Left ventricle myocardium inferior (tissue), 1 donor: ENCODE measurements at places on chromosomes 7 and 10. TPM values are rescaled to one million over a fixed set of nuclear protein-coding genes. Genes with fewer than 3 reads are reported as not detected.

DNA sequence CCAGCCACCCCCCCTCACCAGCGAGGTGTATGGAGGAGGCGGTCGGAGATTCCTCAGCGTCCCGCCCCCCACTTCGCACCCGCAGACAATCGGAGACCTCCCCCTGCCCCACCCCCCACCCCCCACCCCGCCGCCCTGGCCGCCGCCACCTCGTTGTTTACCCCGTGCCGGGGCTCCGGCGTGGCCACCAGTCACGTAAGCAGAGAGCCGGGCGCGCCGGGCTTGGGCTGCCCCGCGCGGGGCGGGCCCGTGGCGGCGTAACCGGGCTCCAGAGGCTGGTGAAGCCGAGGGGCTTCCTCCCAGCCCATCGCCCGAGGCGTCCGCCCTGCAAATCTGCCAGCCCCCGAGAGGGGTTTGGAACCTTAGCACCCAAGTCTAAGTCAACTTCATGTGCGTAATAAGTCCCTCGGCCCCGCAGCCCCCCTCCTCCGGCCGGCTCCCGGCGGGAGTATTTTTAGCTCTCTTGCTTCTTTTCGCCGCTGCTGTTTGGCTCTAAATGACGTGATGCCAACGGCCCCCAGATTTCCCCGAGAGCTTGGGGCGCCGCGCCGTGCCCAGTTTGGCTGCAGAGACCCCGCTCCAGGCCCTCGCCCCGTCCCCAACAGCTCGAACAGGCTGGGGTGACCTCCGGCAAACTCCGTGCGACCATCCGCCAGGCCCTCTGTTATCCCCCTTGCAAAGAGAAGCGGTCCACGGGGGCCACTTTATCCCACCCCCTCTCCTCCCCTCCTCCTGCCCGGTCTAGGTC lies 2.7 kb downstream of the MXI1 start:
- DNase-seq: peak; percentile 64

DNA sequence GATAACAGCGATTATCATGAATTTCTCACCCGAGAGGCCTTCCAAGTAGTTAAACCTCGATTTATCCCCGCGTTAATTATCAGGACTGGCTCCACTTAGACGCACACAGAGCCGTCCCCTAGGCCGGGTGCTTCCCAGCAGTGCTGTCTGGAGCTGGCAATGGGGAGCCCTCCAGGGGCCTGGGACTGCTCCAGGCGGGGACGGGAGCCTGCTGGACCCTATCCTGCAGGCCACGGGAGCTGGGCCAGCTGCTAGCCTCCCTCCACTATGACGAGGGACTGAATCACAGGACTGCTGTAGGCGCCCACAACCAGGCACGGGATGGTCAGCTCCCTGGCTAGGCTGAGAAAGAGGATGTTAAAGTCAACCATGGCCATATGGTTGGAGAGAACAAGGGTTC lies 229.1 kb downstream of the ELFN1 start:
- no peak for DNase-seq

- no peak for DNase-seq
Observed at GRCh38 chr10:128708182-128708581, 582.0 kb upstream of the MKI67 start.

GRCh38 chr10:48316236-48316635 lies 9.8 kb downstream of the MAPK8 start:
- DNase-seq: no peak

DNA sequence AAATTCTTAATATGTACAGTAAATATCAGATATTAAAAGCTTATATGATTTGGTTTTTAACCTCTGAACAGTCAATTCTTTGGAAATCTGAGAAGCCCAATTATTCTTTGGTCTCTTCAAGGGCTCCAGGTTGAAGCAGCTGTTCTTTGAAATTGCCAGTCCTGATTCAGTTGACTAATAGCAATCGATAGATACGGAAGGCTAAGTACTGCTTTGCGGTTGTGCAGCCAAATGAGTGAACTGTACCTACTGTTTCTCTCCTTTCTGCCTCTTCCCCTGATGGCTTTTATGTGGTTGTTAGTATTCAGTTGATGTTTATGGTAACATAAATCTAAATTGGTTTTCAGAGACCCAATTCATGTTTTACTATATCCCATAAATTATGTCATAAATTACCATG lies 103.1 kb upstream of the RPA3 start:
- DNase-seq: no peak

DNA sequence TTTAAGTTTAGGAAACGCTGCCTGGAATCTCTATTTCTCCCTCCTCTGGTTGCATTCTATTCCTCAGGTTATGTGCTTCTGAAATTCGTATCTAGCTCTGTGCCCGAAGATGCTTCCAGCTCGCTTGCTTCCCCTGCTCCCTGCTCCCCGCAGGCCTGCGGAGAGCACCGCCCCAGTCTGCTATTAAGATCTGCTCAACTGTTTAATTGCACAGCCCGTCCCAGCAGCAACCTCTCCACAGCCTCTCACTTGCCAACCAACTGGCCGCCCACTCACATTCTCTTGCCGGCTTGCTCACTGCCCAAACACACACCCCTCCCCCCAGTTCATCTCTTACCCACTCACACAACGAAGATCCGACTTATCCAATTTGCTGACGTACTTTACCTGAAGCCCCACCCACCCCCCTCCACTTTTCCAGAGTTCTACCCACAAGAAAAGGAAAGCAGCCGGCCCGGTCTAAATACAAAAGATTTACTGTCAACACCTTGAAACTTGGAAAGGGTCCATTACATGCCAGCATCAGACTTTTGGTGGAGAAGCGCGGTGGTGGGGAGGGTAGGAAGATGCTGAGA lies 167.3 kb upstream of the KLF14 start:
- DNase-seq: peak; percentile 68

DNA sequence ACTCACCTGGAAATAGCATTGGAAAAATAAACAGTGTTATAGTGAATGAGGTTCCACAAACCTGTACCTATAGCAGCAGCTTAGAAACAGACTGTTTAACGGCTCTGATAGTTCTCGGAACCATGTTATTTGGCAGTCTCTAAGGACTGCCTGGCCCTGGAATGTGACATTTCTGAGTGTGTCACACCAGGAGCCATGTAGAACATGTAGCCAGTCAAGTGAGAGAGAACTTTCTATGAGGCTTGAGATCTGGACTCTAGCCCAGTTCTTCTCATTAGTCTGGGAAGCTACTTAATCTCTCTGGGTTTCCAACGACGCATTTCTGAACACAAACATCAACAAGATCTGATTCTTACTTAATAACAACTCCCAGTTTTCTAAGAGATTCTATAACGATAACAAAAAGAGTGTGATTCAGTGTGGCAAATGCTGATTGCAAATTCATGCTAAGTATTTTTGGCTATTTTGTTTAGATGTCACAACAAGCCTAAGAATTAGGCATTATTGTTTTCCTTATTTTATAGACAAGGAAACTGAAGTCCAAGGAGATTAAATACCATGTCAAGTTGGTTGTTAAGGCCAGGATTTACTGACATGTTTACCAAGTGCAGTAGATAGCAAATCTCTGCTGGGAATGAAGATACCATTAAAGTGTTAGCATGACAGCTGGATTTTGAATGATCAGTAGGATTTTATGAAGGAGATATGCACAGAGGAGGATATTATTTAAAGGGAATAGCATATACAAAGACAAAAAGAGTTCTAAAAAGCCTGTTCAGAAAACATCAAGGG lies 47.2 kb downstream of the APBB1IP start:
- DNase-seq: no peak

Gene VIPR2
- total RNA-seq: 17.5 TPM

Gene CFAP70
- total RNA-seq: 2.0 TPM

Gene MRLN
- total RNA-seq: not detected

Gene PDGFA
- 26.0 TPM for total RNA-seq

Gene ZNF503
- total RNA-seq: 5.9 TPM
